Naive thymus-derived CD4-positive, alpha-beta T cell (primary cell): ENCODE measurements at places on chromosomes 12 and 14. TPM values are rescaled to one million over a fixed set of nuclear protein-coding genes. Genes with fewer than 3 reads are reported as not detected.

DNA sequence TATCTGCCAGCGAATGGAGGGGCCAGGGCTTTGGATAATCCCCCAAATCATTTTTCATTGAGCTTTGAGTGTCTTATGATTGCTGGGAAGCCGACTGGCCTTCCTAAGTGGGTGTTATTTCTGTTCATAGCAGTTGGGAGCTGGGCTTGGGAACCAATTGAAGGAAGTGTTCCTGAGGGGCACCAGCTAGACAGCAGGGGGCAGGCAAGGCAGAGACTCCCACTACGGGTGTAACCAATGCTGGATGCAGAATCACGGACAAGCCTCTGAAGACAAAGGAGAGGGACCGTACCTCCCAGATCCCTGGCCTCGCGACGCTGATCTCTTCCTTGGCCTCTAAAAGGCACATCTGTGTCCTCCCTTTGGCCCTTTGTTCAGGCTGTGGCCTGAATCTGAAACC is 149.0 kb upstream of the PRMT8 start:
- no peaks in the 10 kb centered on the region for H3K4me1 ChIP-seq
- DNase-seq = no peak
- no peaks in the 10 kb centered on the region for H3K27me3 ChIP-seq
- no peak overlapping the region for H3K27ac ChIP-seq
- H3K4me3 ChIP-seq = no peak overlapping the region

Gene KERA
- total RNA-seq = not detected

GRCh38 chr14:24378981-24379906 is 11.3 kb downstream of the NFATC4 start:
- no peaks in the 10 kb centered on the region for H3K27me3 ChIP-seq
- H3K27ac ChIP-seq = no peak overlapping the region
- no peaks in the 10 kb centered on the region for H3K36me3 ChIP-seq
- DNase-seq = no peak

- H3K36me3 ChIP-seq = no peaks in the 10 kb centered on the region
- H3K27me3 ChIP-seq = no peaks in the 10 kb centered on the region
- H3K27ac ChIP-seq = no peak overlapping the region
Measured at GRCh38 chr14:20801726-20802125, 918 bp downstream of the RNASE1 start.

DNA sequence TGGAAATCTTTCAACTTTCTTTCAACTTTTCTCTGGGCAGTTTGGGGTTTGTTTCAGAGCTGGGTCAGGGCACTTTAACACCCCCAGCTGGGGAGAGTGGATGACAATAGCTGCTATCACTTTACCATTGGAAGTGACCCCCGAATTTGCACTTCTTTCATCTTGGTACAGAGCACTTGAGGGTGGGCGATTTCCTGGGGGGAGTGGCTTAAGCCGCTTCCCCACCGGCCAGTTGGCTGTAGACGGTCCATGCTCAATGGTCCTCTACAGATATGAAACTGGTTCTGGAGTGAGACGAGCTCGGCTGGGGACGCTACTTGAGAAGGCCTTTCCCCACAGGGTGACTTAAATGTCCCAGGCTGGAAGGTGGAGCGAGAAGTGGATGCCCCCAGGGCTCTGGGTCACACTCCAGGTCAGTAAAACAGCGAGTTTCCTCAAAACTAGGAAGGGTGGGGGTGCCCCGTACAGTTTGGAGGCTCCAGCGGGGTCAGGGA is at the start of gene VRTN:
Gene VRTN, plus strand, starts transcription at position 231 of the 494 bp plus-strand sequence. CDS start 8,313 bp downstream, outside the sequence.
- no peak within 1 kb of the TSS for H3K4me3 ChIP-seq
- no peaks in the 10 kb centered on the region for H3K27me3 ChIP-seq
- DNase-seq = no peak
- no peak within 1 kb of the TSS for H3K27ac ChIP-seq
- no peaks in the 10 kb centered on the region for H3K4me1 ChIP-seq
